ENCODE measurements at places on chromosomes 11 and 22.

GRCh38 chr11:7488681-7489080 is 3.4 kb downstream of the OLFML1 start:
- DNase-seq: no peak

DNA sequence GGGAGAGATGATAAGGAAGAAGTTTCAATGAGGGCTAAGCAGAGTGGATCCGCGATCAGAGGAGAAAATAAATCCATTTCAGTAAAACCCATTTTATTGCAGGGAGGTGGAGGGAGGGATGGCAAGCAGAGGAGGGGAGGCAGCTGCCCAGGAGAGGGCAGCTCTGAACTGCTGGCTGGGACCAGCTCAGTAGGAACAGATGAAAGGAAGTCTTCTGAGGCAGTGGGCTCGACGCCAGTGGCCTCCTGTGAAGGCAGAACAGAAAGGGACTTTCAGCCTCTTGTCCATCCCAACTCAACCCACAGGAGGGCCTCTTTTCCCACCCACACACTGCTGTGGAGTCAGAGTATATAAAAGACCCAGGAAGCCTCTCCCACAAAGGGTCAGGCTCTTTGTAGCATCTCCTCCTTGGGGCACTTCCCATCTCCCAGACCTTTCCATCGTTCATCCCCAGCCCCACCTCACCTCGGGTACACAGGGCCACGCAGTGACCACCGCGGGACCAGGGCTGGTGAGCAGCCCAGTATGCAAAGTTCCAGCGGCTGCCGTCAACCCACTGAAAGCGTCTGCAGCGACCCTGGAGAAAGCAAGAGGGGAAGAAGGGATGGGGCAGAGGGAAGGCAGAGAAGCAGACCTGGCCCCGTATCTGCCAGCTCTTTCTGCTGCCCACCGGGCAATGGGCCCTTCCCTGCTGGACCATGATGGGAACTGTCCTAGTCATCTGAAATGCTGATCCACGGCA is 3.0 kb downstream of the PRG2 start:
- no peak for DNase-seq

GRCh38 chr11:123642435-123642834 is 12.0 kb downstream of the SCN3B start:
- DNase-seq: no peak

DNA sequence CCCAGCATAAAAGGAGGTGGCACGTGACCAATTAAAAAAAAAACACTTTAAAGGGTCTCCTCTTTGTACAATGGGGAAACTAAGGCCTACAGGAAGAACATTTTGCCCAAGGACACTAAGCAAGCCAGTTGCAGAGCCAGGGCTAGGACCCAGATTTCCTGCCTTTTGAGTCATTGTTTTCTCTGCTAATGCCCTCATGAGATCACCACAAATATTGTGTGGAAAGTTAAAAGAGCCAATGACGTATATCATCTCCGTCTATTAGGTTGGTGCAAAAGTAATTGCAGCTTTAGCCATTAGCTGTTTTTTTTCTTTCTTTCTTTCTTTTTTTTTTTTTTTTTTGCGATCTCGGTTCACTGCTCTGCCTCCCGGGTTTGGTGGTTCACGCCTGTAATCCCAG is 24.1 kb upstream of the LRRC32 start:
- no peak for DNase-seq

GRCh38 chr11:27241311-27242122 is 121.5 kb downstream of the CCDC34 start:
- DNase-seq: no peak

DNA sequence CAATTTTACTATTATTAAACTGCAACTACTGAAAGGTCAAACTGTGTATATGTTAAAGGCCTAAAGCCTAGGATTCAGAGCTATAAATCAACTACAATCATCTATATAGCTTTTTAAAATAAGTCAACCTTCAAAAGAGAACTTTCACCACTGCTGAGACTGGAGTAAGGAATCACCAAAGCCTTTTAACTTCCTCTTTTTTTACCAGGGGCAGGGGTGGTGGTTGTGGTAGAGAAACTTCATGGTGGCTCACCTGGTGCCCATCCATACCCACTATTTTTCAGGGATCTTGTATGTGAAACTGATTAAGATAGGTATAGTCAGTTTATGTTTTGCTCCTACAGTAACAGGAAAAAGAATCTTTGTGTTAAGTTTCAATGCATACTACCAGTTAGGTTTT is 31.5 kb downstream of the TSG101 start:
- no peak for DNase-seq

DNA sequence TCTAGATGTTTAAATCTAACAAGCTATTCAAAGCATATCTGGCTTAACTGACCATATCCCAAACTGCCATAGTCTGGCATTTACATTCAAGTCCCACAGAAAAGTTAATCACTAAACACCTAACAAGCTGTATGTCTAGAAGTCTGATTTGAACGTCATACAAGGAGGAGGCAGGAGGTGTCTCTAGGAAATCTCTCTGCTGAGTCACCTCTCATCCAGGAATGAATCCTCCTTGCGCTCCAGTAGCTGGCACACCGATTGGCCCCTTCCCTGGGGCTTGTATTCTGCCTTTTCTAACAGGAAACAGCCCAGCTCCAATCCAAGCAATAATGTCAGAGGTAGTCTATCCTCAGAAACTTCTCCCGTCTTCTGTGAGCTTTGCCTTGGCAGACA is 31.8 kb downstream of the FEZ1 start:
- DNase-seq: no peak

GRCh38 chr11:66881451-66881835 is 24.6 kb downstream of the LRFN4 start:
- DNase-seq: no peak

DNA sequence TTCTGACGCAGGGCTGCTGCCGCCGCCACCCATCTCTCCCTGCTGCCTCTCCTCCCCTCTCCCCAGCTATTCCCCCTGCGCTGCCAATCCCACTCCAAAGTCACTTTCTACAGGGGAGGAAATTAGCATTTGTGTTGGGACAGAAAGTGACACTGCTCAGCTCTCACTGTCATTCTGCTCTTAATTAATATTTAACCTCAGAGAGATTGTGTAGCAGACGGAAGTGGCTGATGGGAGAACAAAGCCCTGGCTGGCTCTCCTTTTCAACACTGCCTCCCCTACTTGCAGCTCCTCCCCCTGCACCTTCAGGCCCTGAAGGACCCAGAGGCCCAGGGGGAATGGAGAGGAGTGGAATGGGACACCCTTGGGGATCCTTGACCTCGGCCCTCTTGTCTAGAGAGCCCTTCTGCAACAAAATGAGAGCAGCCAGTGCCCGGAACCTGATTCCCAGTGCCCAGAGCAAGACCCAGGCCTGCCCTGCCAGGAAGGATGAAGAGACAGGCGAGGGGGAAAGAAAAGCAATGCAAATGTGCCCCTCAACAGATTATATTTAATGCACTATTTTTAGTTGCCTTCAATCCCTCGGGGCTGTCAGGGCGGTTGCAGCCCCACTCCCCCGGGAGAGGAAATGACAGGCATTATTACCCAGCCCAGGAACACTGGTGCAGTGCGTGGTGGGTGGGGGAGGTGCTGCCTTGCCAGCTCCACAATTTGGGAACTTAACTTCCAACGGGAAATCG is 14.6 kb upstream of the NRGN start:
- no peak for DNase-seq

DNA sequence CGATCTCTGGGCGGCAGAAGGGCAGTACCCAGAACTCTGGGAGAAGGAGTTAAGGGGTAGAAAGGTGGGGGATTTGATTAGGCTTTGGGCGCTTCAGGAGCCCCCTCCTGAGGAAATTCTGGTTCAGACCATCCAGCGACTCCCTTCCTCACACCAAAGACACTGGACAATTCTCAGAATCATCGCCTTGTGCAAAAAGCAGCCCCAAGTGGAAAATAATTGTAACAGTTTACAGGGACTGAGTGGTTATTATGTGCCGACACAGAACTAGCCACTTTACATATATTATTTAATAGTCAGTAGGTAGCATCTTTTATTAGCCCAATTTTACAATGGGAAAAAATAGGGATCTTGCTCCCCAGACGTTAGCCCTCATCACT is 662 bp upstream of the TRIM3 start:
- no peak for DNase-seq

DNA sequence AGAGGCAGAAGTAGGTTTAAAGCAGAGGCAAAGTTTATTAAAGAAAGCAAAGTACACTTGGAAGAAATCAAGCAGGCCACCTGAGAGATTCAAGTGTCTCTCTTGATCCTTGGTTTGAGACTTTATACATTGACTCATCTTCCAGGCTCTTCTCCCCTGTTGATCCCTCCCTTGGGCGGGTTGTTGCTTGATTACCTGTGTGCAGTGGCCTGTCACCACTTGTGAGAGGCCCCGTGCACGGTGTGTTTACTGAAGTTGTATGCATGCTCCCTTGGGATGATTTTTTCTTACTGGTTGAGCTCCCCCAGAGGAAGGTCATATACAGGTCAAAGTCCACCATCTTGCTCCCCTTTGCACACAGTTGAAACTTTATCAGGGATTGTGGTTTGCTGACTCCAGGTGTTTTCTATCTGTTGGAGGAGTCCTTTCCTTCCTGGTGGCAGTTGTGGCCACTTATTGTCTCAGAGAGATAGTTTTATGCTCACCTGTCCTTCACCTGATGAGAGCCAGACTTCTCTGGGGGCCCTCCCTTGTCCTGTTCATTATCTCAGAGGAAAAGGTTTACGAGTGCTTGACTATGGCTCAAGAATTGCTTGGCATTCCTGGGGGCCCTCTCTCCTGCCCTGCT is 16.3 kb upstream of the RBMXL2 start:
- no peak for DNase-seq

- no peak for DNase-seq
Measured at GRCh38 chr11:128904656-128905344, 13.6 kb downstream of the KCNJ5 start.

- peak; percentile 10 for DNase-seq
Measured at GRCh38 chr22:22507743-22508273, 734 bp downstream of the ZNF280B start.

DNA sequence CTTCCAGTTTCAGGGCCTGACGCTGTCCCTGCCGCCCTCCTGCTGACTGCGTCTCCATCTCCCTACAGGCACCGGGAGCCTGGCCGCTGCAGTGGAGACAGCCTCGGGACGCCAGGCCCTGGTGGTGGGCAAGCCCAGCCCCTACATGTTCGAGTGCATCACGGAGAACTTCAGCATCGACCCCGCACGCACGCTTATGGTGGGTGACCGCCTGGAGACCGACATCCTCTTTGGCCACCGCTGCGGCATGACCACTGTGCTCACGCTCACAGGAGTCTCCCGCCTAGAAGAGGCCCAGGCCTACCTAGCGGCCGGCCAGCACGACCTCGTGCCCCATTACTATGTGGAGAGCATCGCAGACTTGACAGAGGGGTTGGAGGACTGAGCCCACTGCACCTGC is 7.0 kb downstream of the PDXP start:
- DNase-seq: no peak

DNA sequence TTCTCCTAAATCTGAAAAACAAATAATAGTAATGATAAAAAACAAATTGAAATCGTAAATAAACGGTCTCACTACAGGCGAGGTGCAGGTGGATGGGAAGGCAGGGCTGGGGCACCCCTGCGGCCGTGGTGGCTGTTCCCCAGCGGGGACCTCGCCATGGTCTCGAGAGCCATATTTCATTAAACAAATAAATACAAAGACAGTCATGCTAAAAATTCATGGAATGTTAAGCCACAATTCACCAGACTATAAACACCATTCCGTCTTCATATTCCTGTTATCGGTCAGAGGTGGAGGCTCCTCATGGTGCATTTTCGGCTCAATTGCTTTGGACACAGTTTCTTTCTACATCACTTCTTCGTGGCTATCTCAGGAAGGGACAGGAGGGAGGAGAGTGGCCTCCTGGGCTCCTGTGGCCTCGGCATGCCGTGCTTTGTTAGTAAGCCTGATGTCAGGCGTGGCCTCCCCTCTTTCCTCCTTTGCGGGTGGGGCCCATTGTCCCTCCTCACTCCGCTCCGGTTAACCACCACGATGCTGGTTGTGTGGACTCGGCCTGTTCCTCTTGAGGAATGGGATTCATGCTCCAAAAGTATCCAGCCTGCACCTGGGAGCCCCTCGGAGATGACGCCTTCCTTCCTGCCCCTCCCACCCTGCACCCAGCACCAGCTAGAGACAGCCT is 16.1 kb upstream of the BRSK2 start:
- DNase-seq: no peak

GRCh38 chr11:33399421-33399820 is 142.2 kb downstream of the HIPK3 start:
- DNase-seq: no peak

GRCh38 chr22:46563381-46564083 is 26.1 kb upstream of the CELSR1 start:
- DNase-seq: peak; percentile 89

- no peak for DNase-seq
Measured at GRCh38 chr11:9385327-9385899, 961 bp downstream of the IPO7 start.

GRCh38 chr22:30386608-30386959 is 627 bp downstream of the RNF215 start:
- no peak for DNase-seq

GRCh38 chr22:24968066-24968561 is 15.6 kb downstream of the KIAA1671 start:
- DNase-seq: no peak

DNA sequence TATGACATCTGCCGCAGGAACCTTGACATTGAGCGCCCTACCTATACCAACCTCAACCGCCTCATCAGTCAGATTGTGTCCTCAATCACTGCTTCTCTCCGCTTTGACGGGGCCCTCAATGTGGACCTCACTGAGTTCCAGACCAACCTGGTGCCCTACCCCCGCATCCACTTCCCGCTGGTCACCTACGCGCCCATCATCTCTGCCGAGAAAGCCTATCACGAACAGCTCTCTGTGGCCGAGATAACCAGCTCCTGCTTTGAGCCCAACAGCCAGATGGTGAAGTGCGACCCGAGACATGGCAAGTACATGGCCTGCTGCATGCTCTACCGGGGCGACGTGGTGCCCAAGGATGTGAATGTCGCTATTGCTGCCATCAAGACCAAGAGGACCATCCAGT is 16.0 kb downstream of the TUBA8 start:
- DNase-seq: no peak

DNA sequence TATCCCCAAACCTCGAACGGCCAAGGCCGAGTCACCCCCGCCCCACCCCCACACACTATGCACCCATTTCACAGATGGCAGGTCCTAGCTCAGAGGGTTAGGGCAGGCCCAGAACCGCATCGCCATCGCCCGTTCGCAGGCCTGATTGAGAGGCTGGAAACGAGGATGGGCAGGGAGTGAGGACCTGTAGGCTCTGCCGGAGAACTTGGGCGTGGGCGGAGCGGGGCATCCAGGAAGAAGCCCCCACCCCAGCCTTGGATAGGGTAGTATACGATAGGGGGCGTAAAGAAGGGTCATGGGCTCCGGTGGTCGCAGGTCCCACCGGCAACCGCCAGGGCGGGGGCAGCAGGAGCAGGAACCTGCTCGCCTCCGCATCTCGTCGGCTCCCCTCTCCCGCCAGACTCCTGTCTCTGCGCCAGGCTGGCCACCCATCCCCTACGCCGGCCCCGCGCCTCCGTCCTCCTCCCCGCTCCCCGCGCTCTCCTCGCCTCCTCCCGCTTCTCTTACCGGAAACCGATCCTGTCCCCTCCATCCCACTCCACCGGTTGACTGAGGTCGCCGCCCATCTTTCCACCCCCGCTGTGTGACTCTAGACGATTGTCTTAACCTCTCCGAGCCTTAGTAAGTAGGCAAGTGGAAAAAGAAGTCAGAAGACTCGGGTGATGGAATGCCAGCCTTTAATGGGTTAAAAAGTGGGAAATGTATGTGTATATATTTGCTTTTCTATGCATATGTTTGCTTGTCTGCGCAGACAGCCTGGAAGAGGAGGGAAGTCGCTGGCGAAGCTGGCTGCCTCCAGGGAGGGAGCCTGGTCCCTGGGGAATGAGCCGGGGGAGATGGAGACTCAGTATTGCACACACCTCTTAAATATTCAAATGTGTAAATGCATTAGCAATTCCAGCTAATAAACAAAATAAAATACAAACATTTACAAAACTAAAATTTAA is 52.8 kb downstream of the CYTH4 start:
- no peak for DNase-seq

- DNase-seq: no peak
Measured at GRCh38 chr11:38460896-38461295, 1862.9 kb upstream of the RAG2 start.

Measured in memory B cell (primary cell).